ENCODE measurements at places on chromosomes 3 and 15. TPM values are rescaled to one million over a fixed set of nuclear protein-coding genes. Genes with fewer than 3 reads are reported as not detected.

DNA sequence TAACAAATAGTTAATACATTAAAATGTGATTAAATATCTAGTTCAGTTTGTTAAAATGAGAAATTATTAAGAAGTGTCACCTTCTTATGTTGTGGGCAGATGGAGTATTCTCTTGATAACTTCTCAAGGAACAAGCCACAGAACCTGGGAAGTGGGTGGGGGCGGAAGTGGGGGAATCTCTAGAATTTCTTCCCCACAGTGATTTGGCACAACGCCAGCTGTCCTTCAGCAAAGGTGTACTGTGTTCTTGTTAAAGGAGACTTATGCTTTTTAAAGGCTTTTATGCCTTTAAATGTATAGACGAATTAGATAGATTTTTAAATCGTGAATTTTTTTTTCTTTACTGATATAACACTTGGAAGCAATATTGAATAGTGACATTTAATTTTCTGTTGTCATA is 42.4 kb downstream of the SEC22A start:
- DNase-seq = no peak

DNA sequence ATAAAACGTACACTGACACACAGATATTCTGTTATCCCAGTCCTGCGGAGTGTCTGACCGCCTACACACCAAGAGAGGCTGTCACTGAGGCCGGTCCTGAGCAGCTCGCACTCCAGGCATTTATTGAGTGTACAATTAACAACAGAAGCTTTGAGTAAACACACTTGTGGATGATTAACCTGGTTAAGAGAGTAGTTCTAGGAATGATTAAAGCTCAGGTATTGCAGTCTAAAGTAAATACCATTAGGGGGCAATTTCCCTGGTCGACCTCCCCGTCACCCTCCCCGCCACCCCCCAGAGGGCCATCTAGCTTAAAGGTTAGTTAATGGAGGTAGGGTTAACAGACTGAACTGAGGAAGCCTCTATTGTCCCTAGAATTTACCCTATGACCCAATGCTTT is 1278.5 kb downstream of the NSUN3 start:
- DNase-seq = no peak

- no peak for DNase-seq
Observed at GRCh38 chr3:193754719-193755118, 161.7 kb downstream of the OPA1 start.

- DNase-seq = no peak
Observed at GRCh38 chr15:57035664-57036063, 117.2 kb downstream of the TCF12 start.

- DNase-seq = no peak
Observed at GRCh38 chr15:40960925-40961324, 7.7 kb downstream of the CHAC1 start.

DNA sequence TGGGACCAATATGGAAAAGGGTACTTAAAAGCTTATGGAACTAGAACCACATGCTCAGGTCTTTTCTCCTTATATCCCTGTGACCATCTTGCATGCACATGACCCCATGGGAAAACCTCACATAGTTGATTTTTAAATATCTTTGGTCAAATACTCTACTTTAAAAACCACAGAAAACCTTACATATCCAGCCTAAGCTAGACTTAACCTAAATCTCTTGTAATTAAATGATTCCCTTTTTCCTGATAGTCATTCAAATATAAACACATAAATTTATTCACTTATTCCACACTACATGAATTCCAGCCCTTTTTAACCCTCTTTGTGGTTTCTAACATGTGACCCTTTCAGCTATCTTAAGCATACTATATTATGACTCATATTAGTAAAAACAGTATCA is 46.8 kb downstream of the DNAJC13 start:
- DNase-seq = no peak

DNA sequence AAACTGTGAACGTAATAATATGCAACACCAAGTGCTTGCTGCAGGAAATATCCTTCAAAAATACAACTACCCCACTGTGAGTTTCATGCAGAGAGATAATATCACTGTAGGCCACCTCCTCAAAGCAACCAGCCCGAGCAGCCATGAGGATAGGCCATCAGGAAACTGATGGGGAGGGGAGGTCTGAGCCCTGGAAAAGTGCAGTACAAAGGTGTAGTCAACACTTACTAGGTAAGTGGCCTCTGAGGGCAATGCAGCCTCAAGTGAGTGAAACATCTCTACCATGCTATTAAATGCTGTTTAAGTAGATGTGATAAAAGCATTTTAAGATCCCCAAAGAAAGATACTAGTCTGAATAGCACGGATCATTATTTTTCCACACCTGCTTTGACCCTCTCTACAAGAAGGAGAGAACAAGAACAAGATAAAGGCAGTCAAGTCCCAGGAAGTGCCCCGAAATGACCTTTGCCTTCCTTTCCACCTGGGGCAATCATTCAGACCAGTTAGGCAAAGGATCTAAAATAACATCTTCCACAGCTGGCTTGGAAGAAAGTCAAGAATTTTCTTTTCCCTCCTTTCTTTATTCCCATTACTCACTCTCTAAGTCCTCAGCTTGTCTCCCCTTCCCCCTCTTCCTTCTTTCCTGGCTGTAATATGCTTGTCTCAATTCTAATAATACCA is 62.8 kb downstream of the FMN1 start:
- no peak for DNase-seq

- DNase-seq = no peak
Observed at GRCh38 chr3:18672561-18672960, 247.4 kb upstream of the SATB1 start.

GRCh38 chr3:145865399-145866018 is 295.5 kb downstream of the PLOD2 start:
- DNase-seq = no peak

DNA sequence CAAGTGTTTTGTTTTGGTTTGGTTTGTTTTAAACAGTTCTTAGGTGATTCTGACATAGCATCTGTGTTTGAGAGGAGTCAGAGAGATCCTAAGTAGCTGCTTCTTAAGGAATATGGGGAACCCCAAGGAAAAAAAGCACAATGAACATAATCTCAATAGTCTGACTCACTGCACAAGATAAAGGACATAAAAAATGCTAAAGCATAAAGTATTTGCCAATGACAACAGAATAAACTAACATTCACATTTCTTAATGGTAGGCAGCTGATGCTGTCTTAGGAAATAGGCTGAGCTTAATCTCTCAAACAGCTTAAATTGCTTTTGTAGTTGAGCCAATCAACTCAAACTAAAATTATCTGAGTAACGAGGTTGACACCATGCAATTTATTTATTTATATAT is 2.9 kb downstream of the NCEH1 start:
- DNase-seq = no peak

DNA sequence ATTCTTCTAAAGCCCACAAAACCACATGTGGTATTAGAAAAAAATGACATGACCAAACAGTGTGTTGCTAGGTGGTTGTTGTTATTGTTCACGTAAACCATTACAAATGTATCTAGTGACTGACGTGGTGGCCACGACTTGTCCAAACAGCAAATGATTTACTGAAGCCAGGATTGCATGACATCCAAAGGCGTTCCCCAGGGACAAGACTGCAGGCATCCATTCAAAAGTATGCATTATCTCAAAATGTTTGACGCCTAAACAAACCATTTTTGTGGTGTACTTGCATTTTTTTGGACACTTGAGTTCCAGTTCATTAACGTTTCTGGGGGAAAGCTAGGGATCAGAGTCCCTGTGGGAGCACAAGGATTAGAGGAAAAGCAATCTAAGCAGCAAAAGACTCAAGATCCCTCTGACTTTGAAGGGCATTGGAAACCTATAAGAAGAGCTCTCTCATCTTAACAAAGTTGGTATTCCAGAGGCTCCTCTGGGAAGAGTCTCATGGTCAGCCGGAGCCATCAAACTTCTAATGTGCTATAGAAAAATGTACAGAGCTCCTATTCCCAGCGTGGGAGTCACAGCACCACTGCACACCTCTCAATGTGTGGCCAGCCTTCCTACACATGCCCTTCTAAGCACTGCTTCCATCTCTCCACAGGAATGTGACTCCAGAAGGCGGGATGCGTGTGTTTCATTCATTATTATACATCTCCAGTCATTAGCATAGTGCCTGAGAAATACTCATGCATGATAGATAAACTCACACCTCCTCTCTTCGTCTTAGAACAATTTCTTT is 62.9 kb downstream of the FBN1 start:
- DNase-seq = no peak

CELF6 gene
- 4.1 TPM for total RNA-seq

STXBP5L gene
- total RNA-seq = 54.7 TPM

GP9 gene
- not detected for total RNA-seq

ISLR gene
- total RNA-seq = 1.2 TPM

SPINK8 gene
- total RNA-seq = not detected

GOLGA8J gene
- total RNA-seq = not detected

RABL3 gene
- 12.6 TPM for total RNA-seq

FLNB gene
- total RNA-seq = 75.4 TPM

USP4 gene
- total RNA-seq = 70.0 TPM
